ENCODE measurements at places on chromosomes 11 and 22. TPM values are rescaled to one million over a fixed set of nuclear protein-coding genes. Genes with fewer than 3 reads are reported as not detected.

C22orf42 gene
- not detected for total RNA-seq

OR51E2 gene
- total RNA-seq = not detected

FOLR2 gene
- not detected for total RNA-seq

KRTAP5-8 gene
- total RNA-seq = not detected

DPP3 gene
- total RNA-seq = 73.6 TPM

FJX1 gene
- total RNA-seq = 36.1 TPM

C11orf65 gene
- not detected for total RNA-seq

LARGE2 gene
- total RNA-seq = 1.2 TPM

FGF19 gene
- total RNA-seq = not detected

CCDC88B gene
- 2.4 TPM for total RNA-seq

TBX1 gene
- total RNA-seq = 0.50 TPM
